ENCODE measurements at places on chromosomes 3 and 15. TPM values are rescaled to one million over a fixed set of nuclear protein-coding genes. Genes with fewer than 3 reads are reported as not detected.

CLDN16 gene
- total RNA-seq: 0.38 TPM

GABRG3 gene
- total RNA-seq: not detected

GOLGA6D gene
- not detected for total RNA-seq

SLC38A3 gene
- total RNA-seq: not detected

GLDN gene
- total RNA-seq: 1.2 TPM

GOLGA6L10 gene
- total RNA-seq: 0.19 TPM

All from regular cardiac myocyte (primary cell).